ENCODE measurements at places on chromosomes 11 and 22.

GRCh38 chr22:46511151-46512038, 26.0 kb downstream of the CELSR1 start:
- DNase-seq = no peak

GRCh38 chr22:48737461-48738203, 1090.0 kb downstream of the BRD1 start:
- DNase-seq = no peak

DNA sequence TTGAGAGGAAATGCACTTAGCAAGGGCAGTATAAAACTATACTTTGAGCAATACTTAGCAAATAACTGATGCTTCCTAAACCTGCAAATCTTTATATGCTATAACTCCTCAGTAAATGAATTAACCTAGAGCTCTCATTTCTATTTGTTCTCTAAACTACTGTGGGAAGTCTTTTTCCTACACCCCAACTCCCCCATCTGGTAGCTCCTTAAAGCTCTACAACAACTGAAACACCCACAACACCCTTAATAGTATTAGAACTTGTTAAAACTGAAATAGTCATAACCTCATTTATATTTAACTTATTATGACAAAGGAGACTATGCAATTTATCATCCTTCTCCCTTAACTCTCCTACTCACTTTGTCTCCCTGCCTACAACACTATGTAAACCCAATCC, 43.4 kb downstream of the GUCY1A2 start:
- no peak for DNase-seq

GRCh38 chr11:9017773-9018172, 14.0 kb upstream of the NRIP3 start:
- peak; percentile 12 for DNase-seq

- DNase-seq = no peak
Observed at GRCh38 chr11:91998481-91998880, 226.1 kb upstream of the FAT3 start.

DNA sequence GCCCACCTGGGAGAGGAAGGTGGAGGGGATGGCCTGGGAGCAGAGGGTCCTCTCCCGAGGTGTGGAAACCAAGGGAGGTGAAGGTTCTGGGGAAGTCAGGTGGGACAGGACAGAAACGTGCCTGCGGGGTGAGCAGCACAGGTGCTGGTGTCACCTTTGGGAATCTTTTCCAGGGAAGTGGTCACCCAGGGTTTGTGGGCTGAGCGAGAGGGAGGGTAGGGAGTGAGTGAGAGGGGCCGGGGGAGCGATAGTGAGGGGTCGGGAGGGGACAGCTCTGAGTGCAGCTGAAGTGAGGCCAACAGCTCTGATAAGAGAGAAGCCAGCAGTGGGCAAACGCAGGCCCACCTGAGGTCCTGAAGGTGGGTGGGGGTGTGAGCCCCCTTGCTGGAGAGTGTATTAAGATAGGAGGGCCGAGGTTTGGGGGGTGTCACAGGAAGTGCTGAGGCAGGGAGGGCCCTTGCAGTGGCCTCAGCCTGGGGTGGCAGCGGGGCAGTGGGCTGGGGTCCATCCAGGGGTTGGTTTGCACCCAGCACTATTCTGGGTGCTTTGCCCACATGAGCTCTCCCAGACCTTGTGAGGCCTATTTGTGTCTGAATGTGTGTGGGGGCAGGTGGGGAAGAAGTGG, 1.6 kb upstream of the SHANK3 start:
- DNase-seq = no peak

- DNase-seq = no peak
Observed at GRCh38 chr22:49368221-49368975, 459.3 kb downstream of the BRD1 start.

Data from KG1 (cell line).